Bronchial epithelial cell (primary cell): ENCODE measurements at places on chromosomes 13 and 19.

- peak; percentile 31 for DNase-seq
Measured at GRCh38 chr13:67120872-67121531, 109.1 kb downstream of the PCDH9 start.

DNA sequence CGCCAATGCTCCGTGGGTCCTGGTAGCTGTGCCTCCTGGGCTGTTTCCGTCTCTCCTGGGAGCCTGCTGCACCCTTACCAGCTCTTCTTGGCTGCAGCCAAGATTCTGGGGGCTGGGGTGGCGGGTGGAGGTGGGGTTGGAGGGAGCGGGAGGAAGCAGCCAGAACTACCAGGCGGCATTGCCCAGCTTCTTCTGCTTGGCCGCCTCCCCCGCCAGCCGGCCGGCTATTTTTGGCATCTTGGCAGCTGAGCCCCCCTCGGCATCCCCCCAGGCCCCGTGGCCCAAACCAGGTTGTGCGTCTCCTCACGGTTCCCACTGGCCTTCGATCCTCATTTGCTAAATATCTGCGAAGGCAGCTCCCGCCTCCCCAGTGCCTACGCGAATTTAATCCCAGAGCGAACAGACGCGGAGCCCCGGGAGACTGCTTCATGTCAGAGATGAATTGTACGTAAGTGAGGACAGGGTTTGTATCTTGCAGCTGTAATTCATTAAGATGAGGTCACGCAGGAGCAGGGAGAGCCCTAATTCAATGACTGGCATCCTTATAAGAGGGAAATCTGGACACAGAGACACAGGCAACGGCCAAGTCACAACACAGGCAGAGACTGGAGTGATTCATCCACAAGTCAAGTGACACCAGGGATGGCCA is 12.8 kb upstream of the PEAK3 start:
- DNase-seq = no peak

DNA sequence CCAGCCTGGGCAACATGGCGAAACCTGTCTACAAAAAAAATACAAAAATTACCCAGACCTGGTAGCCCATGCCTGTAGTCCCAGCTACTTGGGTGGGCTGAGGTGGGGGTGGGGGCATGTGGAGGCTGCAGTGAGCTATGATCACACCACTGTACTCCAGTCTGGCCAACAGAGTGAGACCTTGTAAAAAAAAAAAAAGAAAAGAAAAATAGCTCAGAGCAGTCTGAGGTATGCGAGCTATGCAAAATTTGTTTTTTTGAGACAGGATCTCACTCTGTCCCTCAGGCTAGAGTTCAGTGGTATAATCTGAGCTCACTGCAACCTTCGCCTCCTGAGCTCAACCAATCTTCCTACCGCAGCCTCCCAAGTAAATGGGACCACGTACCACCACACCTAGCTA is 7.1 kb upstream of the TOMM40 start:
- DNase-seq = no peak

GRCh38 chr13:42355092-42355485 is 83.1 kb downstream of the AKAP11 start:
- DNase-seq = no peak

DNA sequence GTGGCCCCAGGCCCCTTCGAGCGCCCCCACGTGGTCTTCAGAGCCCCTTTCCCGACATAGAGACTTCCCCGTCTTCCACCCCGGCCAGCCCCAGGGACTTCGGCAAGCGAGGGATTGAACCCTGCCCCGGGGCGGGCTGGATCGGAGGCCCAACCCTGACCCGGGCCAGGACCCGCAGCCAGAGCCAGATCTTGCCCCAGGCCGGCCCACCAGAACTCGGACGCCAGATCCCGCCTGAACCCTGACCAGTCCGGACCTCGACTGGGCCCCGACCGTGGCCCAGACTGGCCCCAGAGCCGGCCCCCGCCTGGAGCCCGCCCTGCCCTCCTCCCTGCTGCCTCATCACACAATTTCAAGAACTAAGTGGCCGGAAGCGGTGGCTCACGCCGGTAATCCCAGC is 253 bp upstream of the TPTE2 start:
- DNase-seq = no peak

DNA sequence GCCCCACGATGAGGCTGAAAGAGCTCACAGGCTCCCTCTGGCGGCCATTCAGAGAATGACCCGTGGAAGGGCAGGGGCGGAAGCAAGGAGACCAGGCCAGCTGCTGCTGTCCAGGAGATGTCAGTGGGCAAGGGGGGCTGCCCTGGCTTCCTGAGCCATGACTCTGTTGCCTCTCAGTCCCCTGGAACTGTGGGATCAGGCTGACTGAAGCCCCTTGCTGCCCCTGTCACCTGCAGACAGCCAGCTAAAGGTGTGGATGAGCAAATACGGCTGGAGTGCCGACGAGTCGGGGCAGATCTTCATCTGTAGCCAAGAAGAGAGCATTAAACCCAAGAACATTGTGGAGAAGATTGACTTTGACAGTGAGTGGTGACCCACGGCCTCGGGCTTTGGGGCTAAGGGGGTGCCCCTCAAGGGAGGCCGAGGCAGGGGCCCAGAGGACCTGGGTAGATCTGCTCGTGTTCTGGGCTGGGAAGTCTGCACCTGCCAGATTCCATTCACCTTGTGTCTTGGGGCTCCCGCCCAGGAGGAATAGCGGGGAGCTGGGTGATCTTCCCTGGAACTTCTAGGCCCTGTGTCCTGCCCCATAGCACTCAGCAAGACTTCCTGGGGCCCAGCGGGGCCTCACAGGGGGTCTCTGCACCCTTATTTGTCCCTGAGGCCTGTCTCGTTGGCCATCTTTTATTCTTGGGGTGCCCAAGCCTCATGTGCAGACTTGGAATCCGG is 12.5 kb upstream of the ACTN4 start:
- peak; percentile 42 for DNase-seq

DNA sequence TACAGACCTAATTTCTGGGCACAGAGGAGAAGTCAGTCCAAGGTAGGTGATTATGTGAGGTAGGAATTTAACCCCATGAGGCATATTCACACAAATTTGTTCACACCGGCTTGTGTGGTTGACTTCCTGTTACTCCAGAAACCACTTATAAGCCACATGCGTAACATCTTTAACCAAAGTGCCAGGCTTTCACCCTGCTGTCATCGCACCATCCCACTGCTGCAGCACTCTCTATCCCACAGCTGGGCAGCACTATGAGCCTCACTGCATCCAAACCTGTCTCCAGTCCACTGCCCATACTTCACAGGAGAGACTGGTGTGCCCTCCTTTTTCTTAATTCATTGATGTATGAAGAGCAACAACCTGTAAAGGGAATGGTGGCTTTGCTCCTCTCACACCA is 128.2 kb upstream of the ARGLU1 start:
- DNase-seq = no peak

DNA sequence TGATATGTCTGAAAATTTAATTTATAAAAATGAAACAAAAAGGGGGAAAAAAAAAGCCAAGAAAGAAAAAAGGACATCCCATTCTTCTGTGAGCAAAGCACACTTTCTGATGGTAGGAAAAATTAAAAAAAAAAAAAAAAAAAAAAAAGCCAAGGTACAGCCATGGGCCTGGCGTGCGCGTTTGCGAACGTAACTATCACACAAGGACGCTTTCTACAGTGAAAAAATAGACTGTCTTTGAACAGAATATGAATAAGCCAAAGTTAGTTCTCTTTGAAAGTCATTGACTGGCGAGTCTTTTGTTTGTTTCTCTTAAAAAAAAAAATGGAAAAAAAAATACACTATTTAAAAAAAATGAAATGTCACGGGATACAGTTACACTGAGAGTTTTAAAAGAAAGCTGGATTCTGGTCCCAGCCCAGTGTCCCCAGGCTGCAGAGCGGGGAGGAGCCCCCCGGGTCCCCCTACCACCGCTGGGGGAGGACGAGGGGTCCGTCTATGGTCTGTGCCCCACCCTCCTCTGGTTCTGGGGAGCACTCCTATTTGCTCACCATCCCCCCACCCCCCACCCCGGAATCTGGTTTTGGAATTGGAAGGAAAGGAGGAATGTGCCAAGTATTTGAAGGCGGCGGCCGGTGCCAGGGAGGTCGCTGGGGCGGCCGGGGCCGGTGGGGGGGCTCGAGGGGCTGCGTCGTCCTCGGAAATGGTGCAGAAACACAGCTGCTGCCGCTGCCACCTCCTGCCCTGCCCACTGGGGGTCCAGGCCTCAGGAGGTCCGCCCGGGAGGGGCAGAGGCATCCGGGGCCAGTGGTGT is 134.5 kb downstream of the PTPRS start:
- no peak for DNase-seq

- DNase-seq = no peak
Measured at GRCh38 chr13:106873810-106874209, 305.9 kb upstream of the ARGLU1 start.

DNA sequence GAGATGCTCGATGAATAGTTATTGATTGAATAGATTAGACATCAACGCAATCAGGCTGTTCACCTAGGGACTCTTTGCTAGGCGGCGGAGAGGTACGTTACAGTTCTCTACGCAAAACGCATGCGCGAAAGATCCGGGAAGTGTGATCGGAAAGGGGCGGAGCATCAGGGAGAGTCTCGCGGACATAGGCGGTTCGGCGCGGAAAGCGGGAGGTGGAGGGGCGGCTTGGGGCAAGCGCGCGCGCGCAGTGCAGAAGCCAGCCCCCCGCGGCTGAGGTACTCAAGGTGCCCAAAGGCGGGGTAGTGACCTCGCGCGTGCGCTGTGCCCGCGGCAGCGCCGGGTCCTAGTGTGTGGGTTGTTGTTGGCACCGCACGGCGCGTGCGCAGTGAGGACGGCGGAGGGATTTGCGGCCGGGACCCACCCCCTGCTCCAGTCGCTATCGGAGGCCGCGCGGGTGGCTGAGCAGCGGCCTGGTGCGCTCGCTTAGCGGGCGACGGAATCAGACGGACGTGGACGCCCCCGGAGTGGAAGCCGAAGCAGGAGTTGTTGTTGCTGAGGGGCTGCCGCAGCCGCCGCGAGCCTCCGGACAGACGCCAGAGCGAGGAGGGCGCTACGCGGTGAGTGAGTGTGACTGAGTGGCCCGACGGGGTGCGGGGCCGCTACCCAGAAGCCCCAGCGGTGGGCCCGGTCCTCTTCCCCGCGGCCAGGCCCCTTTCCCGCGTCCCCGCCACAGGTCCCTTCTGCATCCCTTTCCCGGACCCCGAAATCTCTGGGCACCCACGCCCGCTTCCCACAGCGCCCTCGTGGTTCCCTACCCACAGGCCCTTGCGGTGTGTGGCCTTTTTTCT is at the start of gene SNRNP70:
Gene SNRNP70 (plus strand): TSS at position 432 of the 848 bp plus-strand sequence. CDS start 964 bp downstream, outside the sequence.
- peak; percentile 93 for DNase-seq

- no peak for DNase-seq
Measured at GRCh38 chr19:6249296-6249695, 30.5 kb downstream of the MLLT1 start.

GRCh38 chr13:47067306-47067705 is 170.5 kb upstream of the HTR2A start:
- no peak for DNase-seq

GRCh38 chr19:40253611-40254092 is 27.2 kb upstream of the CCNP start:
- DNase-seq = no peak

- DNase-seq = no peak
Measured at GRCh38 chr19:50697414-50698124, 22.0 kb downstream of the SHANK1 start.

GRCh38 chr19:43847246-43847645 is 20.1 kb downstream of the ZNF283 start:
- DNase-seq = peak; percentile 1

- DNase-seq = peak; percentile 89
Measured at GRCh38 chr19:31334101-31334848, 15.0 kb downstream of the TSHZ3 start.

GRCh38 chr13:93522501-93522900 is 295.9 kb downstream of the GPC6 start:
- DNase-seq = no peak

- DNase-seq = peak; percentile 90
Measured at GRCh38 chr13:65999411-65999810, 1230.7 kb downstream of the PCDH9 start.

GRCh38 chr19:41702171-41702651 is 6.2 kb upstream of the CEACAM5 start:
- peak; percentile 12 for DNase-seq
